ENCODE measurements at places on chromosomes 16 and 17.

- no peak for DNase-seq
Observed at GRCh38 chr16:82190386-82190785, 20.4 kb upstream of the MPHOSPH6 start.

GRCh38 chr17:17661834-17662385 lies 19.3 kb upstream of the RAI1 start:
- DNase-seq = no peak

DNA sequence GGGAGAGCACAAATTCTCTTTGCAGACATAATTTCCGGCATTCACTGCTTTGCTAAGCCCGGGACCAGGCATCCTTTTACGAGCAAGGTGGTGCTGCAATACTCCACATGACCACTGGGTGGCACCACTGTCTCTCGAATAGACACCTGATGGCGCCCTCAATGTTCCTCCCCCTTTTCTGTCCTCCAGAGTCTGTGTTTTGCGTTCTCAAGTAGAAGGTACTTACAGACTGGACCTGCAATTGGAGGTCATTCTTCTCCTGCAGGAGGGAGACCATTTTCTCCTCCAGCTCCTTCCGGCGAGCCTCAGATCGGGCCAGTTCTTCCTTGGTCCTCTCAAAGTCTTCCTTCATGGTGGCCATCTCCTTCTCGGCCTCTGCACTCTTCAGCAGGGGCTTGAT lies 45.2 kb downstream of the MYH13 start:
- peak; percentile 63 for DNase-seq

GRCh38 chr16:74079232-74079586 lies 217.4 kb upstream of the PSMD7 start:
- DNase-seq = no peak

- no peak for DNase-seq
Observed at GRCh38 chr16:86041807-86042206, 142.8 kb downstream of the IRF8 start.

DNA sequence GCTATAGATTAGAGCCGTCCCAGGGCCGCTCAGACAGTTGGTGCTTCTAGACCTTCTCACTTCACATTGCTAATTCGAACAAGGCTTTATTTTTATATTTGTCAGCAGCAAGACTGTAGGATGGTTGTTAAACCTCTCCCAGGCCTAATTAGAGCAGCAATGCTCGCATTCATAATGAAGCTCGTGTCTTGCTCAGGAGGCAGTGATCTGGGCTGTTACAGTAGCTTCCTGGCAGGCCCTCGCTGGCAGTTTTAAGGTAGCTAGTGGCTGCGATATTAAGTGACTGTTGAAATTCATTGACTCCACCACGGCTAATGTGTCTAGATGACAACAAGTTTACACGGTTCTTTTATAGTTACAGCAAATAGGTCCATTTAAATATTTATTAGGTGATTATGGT lies 23.2 kb upstream of the ANKFN1 start:
- DNase-seq = no peak

GRCh38 chr17:50274142-50274896 lies at the start of gene TMEM92:
Gene TMEM92, plus strand, starts transcription at chr17:50274466. Its CDS starts 36 bp downstream, at chr17:50274502.
- DNase-seq = no peak

GRCh38 chr17:31226373-31226772 lies 70.7 kb downstream of the OMG start:
- DNase-seq = no peak

- no peak for DNase-seq
Observed at GRCh38 chr17:40800381-40800780, 622 bp upstream of the KRT28 start.

DNA sequence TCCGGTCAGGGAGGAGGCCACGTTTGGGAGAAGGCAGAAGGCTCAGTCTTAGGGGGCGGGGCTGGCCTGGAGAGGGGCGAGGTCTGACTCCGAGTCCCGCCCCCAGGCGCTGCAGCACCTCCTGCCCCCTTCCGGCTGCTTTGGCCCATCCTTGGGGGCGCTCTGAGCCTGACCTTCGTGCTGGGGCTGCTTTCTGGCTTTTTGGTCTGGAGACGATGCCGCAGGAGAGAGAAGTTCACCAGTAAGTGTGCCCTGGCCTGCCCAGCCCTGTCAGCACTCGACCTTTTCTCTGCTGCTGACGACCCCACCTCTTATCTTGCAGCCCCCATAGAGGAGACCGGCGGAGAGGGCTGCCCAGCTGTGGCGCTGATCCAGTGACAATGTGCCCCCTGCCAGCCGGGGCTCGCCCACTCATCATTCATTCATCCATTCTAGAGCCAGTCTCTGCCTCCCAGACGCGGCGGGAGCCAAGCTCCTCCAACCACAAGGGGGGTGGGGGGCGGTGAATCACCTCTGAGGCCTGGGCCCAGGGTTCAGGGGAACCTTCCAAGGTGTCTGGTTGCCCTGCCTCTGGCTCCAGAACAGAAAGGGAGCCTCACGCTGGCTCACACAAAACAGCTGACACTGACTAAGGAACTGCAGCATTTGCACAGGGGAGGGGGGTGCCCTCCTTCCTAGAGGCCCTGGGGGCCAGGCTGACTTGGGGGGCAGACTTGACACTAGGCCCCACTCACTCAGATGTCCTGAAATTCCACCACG lies 1.5 kb downstream of the TNFRSF12A start:
- DNase-seq = peak; percentile 19

DNA sequence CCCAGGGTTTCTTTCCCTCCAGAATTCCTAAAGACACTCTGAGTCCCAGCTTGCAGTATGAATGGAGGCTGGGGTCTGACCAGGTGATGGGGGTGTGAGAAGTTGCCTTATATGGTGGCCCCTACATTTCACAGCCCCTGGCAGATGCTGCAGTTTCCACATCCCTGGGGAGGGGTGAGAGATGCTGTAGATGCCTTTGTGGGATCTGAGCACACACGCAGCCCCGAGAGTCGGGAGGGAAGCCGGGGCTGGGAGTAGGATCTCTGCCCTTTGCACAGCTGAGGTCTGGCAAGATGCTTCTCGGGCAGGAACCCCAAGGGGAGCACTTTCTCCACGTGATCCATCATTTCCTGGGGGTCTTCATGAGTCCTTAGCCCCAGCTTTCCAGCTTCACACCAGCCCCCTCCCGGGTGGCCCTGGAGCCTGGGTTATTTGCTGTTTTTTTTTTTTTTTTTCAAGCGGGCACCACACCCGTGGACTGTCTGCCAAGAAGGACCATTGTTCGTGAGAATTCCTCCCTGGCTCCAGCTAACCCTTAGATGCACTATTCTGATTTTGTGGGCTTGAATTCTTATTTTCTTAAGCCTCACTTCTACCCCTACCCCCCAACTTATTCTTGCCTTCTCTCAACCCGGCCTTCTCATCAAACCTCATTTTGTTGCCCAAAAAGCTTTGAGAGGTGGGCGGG lies 50.6 kb downstream of the NTN1 start:
- no peak for DNase-seq

- DNase-seq = no peak
Observed at GRCh38 chr17:21113049-21113690, 13.6 kb upstream of the DHRS7B start.

GRCh38 chr16:65054457-65054856 lies 67.4 kb downstream of the CDH11 start:
- DNase-seq = no peak

DNA sequence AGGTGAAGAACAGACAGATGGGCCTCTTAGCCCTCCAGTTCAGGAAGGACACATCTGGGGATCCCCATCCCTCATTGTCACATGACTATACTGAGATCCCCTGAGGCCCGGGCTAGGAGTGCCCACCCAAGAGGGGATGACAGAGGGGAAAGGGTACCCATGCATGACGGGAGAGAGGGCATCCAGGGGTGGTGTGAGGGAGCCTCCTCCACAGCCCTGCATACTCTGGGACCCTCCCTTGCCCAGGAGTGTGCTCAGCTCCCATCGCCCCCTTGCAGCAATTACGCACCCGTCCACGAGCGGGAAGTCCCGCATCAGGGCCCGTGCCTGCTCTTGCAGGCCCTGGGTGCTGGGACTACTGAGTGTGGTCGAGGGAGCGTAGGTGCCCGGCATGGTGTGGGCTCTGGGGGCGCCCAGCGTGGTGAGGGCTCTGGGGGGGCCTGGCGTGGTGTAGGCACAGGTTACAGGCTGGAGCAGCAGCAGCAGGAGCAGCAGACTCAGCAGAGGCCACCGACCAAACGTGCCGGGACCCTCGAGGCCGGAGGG lies 6.5 kb downstream of the DPEP2 start:
- no peak for DNase-seq

GRCh38 chr17:73547790-73548189 lies 96.5 kb downstream of the SDK2 start:
- DNase-seq = no peak

GRCh38 chr17:43616852-43617251 lies 44.9 kb downstream of the MEOX1 start:
- DNase-seq = no peak

- DNase-seq = no peak
Observed at GRCh38 chr16:81578076-81578475, 133.5 kb downstream of the CMIP start.

GRCh38 chr17:22373911-22374310 lies 681.6 kb downstream of the KCNJ18 start:
- DNase-seq = no peak

GRCh38 chr17:80782536-80783427 lies 208.9 kb upstream of the CHMP6 start:
- no peak for DNase-seq

GRCh38 chr17:77445760-77446532 lies 305.2 kb downstream of the SEC14L1 start:
- DNase-seq = no peak

DNA sequence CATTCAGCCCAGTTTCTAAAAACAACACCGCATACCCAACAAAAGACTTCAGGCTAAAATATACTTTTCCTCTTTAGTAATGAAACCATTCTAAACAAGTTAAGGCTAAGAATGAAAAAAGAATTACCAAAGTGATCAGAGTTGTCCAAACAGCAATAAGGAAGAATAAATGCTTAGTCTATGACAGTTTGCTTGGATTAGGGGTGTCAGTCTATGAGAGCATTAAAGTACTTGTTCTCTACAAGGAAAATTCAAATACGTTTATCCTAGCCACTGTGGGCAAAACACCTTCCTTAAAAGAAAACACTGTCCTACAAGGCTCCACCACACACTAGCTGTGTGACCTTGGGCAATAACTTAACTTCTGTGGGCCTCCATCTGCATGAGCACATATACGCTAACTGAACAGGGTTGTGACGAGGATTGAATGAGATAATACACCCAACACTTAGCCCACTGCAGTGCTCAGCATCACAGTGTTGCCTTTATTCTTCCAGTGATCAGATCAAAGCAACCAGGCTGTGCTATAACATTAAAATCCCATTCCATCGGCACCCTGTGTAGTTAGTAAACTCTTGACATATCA lies 53.6 kb downstream of the TEX2 start:
- no peak for DNase-seq

GRCh38 chr16:26134588-26134987 lies 442.8 kb downstream of the HS3ST4 start:
- DNase-seq = no peak

Measured in midbrain (tissue), 1 donor.